NCI-H510A treated with DMSO at 0.1 percent for 48 hours (cell line): ENCODE measurements at places on chromosomes 5 and 9.

DNA sequence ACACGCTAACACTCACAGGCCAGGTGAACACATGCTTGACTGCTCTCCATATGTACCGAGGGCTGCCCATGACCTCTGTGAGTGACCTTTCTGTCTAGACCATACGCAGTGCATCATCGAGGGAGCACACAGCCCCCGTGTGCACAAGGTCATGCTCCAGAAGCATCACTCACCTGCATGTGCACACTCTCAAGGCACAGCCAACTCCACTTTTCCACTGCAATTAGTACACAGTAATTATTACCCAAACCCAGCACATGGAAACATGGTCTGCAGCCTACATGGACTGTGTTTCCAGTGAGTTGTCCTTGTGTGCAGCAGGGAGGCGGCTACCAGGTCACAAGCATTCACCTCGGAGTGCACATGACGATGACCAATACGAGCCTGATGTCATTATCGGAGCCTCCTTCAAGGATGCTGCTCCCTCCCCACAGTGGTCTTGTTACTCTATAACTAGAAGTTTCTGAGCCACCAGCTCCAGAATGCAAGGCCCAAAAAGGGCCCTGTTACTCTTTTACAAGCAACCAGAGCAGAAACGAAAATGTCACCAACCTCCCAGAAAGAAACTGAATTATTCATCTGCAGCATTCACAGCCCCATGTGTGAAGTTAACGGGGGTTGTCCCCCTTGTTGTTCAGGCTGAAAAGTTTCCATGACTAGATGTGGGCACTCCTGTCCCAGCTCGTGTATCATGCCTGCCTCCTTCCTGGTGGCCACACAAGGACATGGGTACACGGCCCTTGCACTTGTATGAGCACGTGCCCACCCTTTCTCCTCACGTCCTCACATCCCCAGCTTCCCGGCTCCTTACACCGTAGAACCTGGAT lies 31.2 kb downstream of the SEMA4D start:
- DNase-seq: no peak

GRCh38 chr9:17894501-17895160 lies 315.8 kb downstream of the SH3GL2 start:
- DNase-seq: no peak

GRCh38 chr5:24633715-24634325 lies 11.0 kb downstream of the CDH10 start:
- peak; percentile 64 for DNase-seq

GRCh38 chr5:161373345-161373707 lies 173.2 kb downstream of the GABRB2 start:
- DNase-seq: no peak
